CD4-positive, alpha-beta T cell treated with Interleukin-17A for 1 hour (primary cell): ENCODE measurements at places on chromosomes 5 and 9.
A peak's percentile ranks its signal among the peaks of the same experiment; 100 is the strongest.

- no peak for DNase-seq
Measured at GRCh38 chr5:96235008-96235910, 197.8 kb downstream of the PCSK1 start.

DNA sequence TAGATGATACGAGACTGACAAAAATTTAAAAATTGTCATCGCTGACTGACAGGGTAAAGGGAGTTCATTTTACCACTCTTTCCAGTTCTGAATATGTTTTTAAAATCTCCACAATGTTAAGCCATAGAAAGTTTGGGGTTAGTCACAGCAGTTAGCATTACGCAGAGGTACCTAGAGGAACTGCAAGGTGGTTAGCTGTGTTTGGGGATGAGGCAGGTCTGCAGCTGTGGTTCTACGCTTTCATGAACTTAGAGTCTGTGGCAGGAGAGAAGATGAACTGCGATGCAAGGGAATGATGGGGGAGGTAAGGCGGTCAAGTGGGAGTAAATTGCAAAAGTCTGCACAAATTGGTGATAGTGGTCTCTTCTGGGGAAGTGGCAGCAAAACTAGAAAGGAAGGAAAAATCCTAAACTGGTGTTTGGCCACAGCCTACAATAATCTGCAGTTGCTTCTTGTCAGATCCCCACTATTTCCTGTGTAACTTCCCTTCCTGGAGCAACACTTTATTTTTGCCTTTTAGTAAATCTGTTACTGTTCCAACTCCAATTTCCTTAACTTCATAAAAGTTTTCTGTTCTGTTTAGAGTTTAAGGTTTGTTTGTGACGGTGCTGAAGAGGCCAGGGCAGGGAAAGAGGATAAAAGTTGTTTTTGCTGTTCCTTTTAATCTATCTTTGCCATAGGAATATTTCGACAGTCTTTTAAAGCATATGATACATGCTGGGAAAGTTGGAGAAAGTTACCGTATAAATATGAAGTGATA is 38.6 kb upstream of the SNX2 start:
- DNase-seq: no peak

- DNase-seq: no peak
Measured at GRCh38 chr9:33714989-33715388, 80.4 kb upstream of the PRSS3 start.

DNA sequence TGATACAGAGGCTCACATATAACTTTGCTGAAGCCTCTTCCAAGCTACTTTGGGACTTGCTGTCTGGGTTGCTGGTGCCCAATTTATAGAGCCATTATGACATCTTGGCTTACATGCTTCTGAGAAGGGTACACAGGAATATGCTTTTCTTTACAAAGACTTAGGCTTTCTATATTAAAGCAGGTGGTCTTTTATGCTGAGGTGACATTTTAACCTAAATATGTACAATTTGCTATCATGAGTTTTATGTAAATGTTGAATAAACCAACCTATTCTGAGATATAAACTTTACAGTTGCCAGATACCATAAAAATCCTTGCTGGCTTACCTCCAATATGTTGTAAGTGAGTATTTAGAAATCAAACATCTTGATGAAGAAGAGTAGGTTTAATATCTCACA is 509.2 kb upstream of the CHD1 start:
- no peak for DNase-seq

DNA sequence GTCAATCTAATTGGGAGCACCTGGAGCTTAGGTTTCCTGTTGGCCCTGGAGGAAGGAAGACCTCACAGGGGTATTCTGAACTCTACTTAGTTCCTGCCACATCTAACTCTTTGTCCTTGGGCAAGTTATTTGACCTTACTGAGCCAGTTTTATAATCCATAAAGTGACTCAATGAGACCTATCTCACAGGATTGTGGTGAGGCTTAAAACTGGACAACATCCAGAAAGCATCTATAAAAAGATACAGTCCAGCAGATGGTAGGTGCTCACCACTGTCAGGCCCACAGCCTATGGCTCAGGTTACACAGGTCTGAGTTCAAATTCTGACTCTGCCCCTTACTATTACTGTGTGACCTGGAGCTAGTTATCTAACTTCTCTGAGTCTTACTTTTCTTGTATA is 23.3 kb downstream of the KCNV2 start:
- no peak for DNase-seq

GRCh38 chr5:117220730-117221129 is 646.1 kb upstream of the SEMA6A start:
- no peak for DNase-seq

- no peak for DNase-seq
Measured at GRCh38 chr5:1975898-1976765, 93.4 kb upstream of the IRX4 start.

GRCh38 chr5:139651043-139651834 is 3.1 kb downstream of the CXXC5 start:
- DNase-seq: no peak

GRCh38 chr5:149035372-149035790 is 27.5 kb downstream of the SH3TC2 start:
- DNase-seq: peak; percentile 68

DNA sequence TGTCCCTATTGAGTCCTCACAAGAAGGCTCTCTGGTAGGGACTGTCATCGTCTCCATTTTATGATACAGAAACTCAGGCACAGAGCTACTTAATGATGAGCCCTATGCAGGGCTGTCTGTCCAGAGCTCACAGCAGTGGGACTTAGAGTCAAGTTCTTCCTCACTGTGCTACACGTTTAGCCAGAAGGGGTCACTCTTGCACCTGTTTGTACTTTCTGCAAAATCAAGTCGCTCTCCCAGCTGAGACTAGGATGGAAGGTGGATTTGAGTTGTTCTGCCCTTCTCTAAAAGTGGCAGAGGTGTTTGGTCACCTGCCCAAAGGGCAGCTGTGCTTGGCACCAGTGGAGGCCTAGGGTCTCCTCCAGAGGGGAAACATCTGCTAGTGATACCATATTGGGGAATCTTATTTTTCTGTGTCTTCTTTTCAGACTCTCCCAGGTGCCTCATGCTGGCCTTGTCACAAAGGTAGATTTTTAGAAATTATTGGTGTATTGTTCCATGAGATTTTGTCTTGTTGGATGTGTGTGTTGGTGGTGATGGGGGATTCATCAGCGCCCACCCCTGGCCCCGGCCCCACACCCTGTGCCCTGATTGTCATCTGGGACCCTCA is 104.2 kb downstream of the PPARGC1B start:
- peak; percentile 66 for DNase-seq

- peak; percentile 60 for DNase-seq
Measured at GRCh38 chr9:35114840-35115628, 628 bp downstream of the ATOSB start.

GRCh38 chr5:88682881-88683361 is 200.1 kb downstream of the MEF2C start:
- no peak for DNase-seq

DNA sequence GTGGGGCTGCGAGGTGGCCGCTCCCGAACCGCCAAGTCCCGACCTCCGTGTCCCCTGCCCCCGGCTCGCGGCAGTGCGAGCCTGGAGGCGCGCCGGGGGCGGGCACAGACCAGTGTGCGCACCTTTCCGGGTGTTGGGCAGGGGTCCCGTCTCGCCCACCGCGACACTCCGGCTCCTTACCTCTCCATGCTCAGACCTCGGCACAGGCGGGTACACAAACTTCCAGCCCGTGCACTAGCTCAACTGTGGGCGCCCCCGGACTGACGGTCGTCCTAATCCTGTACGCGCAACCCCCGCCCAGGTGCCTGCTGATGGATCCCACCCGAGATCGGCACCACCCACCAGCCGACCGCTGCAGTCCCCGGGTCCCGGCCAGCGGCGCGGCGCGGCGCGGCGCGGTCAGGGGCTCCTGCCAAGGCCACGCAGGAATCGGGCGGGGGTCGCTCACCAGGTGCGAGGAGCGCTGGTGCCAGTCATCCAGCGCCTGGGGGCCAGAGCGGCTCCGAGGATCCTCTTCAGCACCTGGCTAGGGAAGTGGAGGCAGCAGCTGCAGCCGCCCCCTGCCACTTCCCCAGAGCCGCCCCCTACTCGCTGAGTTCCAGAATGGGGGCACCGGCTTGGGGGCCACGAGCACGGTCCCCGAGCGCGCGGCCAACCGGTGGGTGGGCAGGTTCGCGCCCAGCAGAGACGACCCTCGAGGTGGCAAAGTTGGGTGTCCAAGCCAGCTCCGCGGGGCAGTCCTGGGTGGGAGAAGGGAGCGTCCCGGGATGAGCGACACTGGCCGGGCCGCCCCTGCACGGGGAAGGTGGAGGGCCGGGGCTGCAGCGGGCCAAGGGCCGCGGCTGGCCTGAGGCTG is 511 bp downstream of the SEMA5A start:
- no peak for DNase-seq

DNA sequence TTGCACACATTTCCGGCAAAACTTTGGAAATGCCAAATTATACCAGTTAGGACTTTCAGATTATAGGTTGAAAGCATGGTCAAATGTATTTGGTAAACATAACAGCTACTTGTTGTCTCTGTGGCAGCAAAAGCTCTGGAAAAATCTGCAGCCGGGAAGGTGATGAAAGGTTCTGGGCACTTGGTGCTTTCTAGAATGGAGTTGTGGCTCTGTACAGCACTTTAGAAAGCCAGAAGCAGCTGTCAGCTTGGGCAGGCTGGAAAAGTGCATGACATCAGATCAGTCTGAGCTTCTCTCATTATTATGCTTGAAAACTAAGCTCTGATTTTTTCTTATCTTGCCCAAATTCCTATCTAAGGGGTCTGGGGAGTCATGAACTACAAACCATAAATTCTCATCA is 118.6 kb upstream of the MAST4 start:
- DNase-seq: no peak

GRCh38 chr5:120419127-120419526 is 45.0 kb upstream of the PRR16 start:
- DNase-seq: no peak

DNA sequence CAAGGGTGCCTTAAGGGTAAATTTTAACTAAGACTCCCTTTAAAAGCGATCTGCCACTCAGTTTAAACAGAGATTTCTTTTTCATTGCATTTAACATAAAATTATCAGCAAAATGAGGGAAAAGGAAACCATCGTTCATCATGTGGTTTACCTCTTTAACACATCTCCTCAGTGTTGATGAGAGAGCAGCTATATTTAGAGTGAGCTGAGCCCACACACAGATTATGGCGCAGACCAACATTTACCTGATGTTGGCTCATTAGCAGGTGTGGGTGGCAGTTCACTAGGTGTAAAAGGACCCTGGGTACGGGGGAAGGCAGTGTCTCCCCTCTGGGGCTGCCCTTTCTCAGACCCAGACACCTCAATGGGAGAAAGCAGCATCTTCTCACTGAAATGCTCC is 149.8 kb downstream of the ENTREP1 start:
- DNase-seq: peak; percentile 12

- no peak for DNase-seq
Measured at GRCh38 chr9:38286357-38286756, 106.1 kb upstream of the ALDH1B1 start.

GRCh38 chr9:124345751-124346281 is 69.4 kb downstream of the PSMB7 start:
- no peak for DNase-seq

GRCh38 chr5:137022725-137023124 is 476.4 kb downstream of the SPOCK1 start:
- no peak for DNase-seq

DNA sequence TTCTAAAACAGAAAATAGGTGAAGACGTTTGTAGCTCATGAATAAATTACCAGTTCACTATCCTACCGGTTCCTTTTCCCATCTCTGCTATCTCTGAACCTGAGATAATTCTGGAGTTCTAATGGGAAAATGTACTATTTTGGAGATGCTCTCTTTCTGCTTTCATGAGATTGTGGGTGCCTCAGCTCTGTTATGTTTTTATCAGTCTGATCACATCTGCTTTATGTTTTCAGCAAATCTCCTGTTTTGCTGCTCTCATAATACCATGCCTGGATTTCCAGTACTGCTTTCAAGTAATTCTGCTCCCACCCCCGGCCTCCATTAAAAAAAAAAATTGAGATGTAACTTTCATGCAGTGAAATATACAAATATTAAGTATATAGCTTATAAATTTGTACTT is 9.1 kb upstream of the SUSD1 start:
- no peak for DNase-seq

DNA sequence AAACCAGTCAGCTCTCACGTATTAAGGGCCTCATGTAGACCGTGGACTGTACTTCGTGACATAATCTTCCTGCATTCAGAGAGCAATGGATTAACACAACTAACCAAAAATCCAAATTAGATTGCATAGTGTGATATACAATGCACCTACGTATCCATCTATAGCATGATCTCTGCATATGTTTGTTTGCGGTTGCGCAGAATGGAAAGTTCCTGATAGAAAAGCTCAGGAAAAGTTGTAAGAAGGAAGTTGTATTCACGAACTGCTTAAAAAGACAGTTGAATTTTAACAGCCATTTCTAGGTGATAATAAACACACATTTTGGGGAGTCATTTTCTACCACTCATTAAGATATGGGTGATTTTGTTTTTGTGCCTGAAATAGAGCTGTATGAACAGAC is 869.0 kb downstream of the TLE4 start:
- no peak for DNase-seq
